Mesenchymal stem cell (in vitro differentiated cells and primary cell): ENCODE measurements at places on chromosomes 4 and X.

GRCh38 chr4:83335701-83336100, 1.1 kb upstream of the HPSE start:
- H3K27ac ChIP-seq, result no peak overlapping the region
- no peaks in the 10 kb centered on the region for H3K36me3 ChIP-seq
- no peak overlapping the region for H3K4me3 ChIP-seq
- H3K4me1 ChIP-seq, result peaks cover 9% of the 10 kb centered on the region
- DNase-seq, result no peak

DNA sequence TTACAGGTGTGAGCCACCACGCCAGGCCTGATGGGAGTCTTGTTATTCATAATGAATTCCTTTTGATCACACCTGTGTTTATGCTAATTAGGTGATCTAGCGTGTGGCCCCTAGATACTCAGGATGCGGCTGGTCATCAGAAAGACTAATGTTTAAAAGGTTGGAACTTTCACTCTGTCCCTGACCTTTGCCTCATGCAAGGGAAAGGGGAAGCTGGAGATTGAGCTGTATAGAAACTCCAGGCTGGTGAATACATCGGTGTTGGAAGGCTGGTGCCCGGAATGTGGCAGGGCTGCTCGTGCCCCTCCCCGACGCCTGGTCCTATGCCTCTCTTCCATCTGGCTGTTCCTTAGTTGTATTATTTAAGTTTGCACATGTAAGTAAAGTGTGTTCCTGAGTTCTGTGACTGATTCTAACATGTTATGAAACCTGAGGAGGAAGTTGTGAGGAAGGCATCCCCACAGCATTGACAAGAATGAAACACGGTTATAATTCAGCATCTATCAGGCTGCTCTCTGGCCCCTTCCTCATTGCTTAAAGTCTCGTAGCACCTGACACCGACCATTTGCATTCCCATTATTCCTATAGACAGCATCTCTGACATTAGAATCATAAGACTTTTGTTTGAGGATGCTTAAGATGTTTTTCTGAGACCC, 28.9 kb downstream of the CASP3 start:
- peaks cover 2% of the 10 kb centered on the region for H3K4me1 ChIP-seq
- H3K27me3 ChIP-seq, result no peaks in the 10 kb centered on the region
- peaks cover 9% of the 10 kb centered on the region for H3K36me3 ChIP-seq
- no peak overlapping the region for H3K4me3 ChIP-seq
- H3K27ac ChIP-seq, result no peak overlapping the region

DNA sequence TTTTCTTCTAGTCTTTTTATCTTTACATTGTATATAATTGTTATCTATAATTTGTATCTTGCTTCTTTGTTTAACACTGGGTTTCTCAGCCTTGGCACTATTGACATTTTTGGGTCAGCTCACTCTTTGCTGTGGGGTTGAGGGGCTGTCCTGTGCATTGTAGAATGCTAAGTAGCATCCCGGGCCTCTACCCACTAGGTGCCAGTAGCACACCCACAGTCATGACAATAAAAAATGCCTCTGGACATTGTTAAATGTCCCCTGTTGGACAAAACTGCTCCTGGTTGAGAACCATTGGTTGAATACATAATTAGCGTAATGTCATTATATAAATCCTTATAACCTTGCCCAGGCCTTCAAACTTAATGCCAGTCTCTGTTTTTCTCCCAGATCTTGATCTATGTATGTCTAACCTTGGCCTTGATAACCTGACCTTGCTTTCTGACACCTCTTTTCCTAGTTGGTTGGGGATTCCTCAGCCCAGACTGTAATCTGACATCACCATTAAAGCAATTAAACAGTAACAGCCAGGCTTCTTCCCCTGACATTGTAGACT, 46.1 kb downstream of the DCX start:
- no peak overlapping the region for H3K27ac ChIP-seq
- no peaks in the 10 kb centered on the region for H3K4me1 ChIP-seq
- H3K27me3 ChIP-seq, result no peaks in the 10 kb centered on the region

DNA sequence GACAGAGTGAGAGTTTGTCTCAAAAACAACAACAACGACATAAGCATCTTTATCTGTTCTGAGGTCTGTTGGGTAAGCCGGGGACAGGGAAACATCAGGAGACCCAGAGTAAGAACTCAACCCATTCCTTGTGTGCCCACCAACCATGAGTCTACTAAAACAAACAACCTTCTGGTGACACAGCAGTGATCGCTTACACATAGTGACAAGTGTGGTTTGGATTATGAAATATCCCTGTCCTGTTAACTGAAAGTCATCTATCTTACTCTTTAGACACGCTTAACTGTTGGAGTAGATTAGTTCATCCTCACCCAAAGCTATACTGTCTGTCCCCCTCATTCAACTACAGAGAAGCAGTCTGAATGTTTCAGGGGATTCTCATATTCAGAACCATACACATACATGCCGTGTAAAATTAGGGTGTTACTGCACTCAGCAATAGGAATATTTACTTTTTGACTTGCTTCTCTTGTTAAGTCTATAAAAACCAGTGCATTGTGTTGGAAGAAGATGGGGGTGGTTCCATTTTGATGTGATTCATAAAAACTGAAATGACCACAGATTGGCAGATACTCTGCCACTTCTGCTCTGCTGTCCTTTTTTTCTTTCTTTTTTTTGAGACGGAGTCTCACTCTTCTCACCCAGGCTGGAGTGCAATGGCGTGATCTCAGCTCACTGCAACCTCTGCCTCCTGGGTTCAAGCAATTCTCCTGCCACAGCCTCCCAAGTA, 27.4 kb downstream of the PHKA2 start:
- H3K27ac ChIP-seq, result no peak overlapping the region
- no peaks in the 10 kb centered on the region for H3K27me3 ChIP-seq
- H3K4me1 ChIP-seq, result no peaks in the 10 kb centered on the region
- no peak overlapping the region for H3K4me3 ChIP-seq

GRCh38 chr4:136864604-136865185, 667.6 kb downstream of the PCDH18 start:
- no peaks in the 10 kb centered on the region for H3K27me3 ChIP-seq
- H3K36me3 ChIP-seq, result no peaks in the 10 kb centered on the region
- no peak overlapping the region for H3K4me3 ChIP-seq
